Esophagus muscularis mucosa (tissue), 4 donors: ENCODE measurements at places on chromosomes 2 and 18. TPM values are rescaled to one million over a fixed set of nuclear protein-coding genes. Genes with fewer than 3 reads are reported as not detected.

Gene ASNSD1
- 48.4 TPM for total RNA-seq

Gene CNGA3
- 2.5 TPM for total RNA-seq

Gene ACKR3
- total RNA-seq: 52.9 TPM

Gene LHCGR
- 0.65 TPM for total RNA-seq

Gene C2orf78
- not detected for total RNA-seq

Gene FIGN
- total RNA-seq: 12.0 TPM

Gene LRP2
- total RNA-seq: not detected

Gene UGT1A3
- total RNA-seq: not detected

Gene PSD4
- total RNA-seq: 4.6 TPM

Gene CELF4
- total RNA-seq: 1.8 TPM

Gene CROCC2
- total RNA-seq: not detected

Gene CASP10
- total RNA-seq: 7.3 TPM

Gene TUBA3E
- total RNA-seq: not detected

Gene ASXL2
- 25.1 TPM for total RNA-seq

Gene SANBR
- 5.0 TPM for total RNA-seq

Gene IL1F10
- total RNA-seq: not detected

Gene NEB
- total RNA-seq: 0.84 TPM

Gene RESP18
- not detected for total RNA-seq

Gene MAB21L4
- total RNA-seq: 0.83 TPM

Gene RAB12
- 61.0 TPM for total RNA-seq

Gene LYG1
- total RNA-seq: 0.65 TPM

Gene NETO1
- total RNA-seq: 0.34 TPM

Gene PJVK
- total RNA-seq: 1.8 TPM

Gene SLC9A4
- total RNA-seq: not detected

Gene DNER
- total RNA-seq: 4.9 TPM

Gene FSHR
- total RNA-seq: not detected

Gene CHMP1B
- 42.0 TPM for total RNA-seq

Gene GPR45
- not detected for total RNA-seq

Gene GALNT5
- total RNA-seq: 0.17 TPM

Gene DSC2
- total RNA-seq: 1.9 TPM

Gene POTEC
- total RNA-seq: not detected

Gene LDLRAD4
- 20.4 TPM for total RNA-seq

Gene SKA1
- not detected for total RNA-seq

Gene TSPYL6
- total RNA-seq: not detected

Gene EGR4
- 0.17 TPM for total RNA-seq

Gene FECH
- 37.2 TPM for total RNA-seq

Gene GALR1
- total RNA-seq: under 0.01 TPM

Gene AFF3
- 48.5 TPM for total RNA-seq

Gene OTOS
- not detected for total RNA-seq

Gene GAL3ST2
- 2.7 TPM for total RNA-seq

Gene ACTG2
- total RNA-seq: 4,013 TPM

Gene CCDC121
- total RNA-seq: 2.7 TPM

Gene PROKR1
- not detected for total RNA-seq

Gene CSRNP3
- total RNA-seq: 4.4 TPM

Gene G6PC2
- total RNA-seq: not detected

Gene GDF7
- 2.7 TPM for total RNA-seq

Gene VWA3B
- total RNA-seq: not detected

Gene IL36RN
- not detected for total RNA-seq

Gene LYPD1
- total RNA-seq: 0.66 TPM

Gene DNAJC5G
- total RNA-seq: 0.42 TPM

Gene CCDC102B
- total RNA-seq: 5.0 TPM

Gene DOK6
- total RNA-seq: 4.1 TPM

Gene POU3F3
- total RNA-seq: not detected
